Mesenteric fat pad (tissue), 1 donor: ENCODE measurements at places on chromosomes 5 and 9. TPM values are rescaled to one million over a fixed set of nuclear protein-coding genes. Genes with fewer than 3 reads are reported as not detected.

The NAA35 gene
- total RNA-seq: 21.0 TPM

The CDX1 gene
- 0.35 TPM for total RNA-seq

The DEPDC1B gene
- 0.35 TPM for total RNA-seq

The SLC6A3 gene
- total RNA-seq: not detected

The WNT8A gene
- not detected for total RNA-seq

The DBH gene
- not detected for total RNA-seq

The EQTN gene
- not detected for total RNA-seq

The LCNL1 gene
- 0.71 TPM for total RNA-seq

DNA sequence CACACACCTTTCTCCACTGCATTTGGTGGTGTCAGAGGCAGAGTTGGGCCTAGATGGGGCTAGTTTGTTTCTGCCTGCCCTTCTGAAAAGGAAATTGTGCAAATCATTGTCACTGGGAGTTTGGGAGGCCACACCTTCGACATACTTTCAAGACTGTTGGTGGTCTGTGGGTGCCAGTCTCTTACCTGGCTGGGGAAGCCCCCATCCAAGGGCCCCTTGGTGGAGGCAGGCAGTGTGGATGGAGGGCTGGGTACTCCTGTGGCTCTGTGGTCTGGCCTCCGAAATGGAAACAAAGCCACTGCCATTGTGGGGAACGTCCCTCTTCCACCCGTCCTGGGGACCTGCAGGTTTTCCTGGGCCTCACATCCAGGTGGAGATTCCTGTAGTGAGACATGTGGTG, 10.9 kb upstream of the PHYHD1 start:
- no peak for DNase-seq

GRCh38 chr9:13278023-13278367, 1.5 kb downstream of the MPDZ start:
- peak; percentile 90 for DNase-seq

DNA sequence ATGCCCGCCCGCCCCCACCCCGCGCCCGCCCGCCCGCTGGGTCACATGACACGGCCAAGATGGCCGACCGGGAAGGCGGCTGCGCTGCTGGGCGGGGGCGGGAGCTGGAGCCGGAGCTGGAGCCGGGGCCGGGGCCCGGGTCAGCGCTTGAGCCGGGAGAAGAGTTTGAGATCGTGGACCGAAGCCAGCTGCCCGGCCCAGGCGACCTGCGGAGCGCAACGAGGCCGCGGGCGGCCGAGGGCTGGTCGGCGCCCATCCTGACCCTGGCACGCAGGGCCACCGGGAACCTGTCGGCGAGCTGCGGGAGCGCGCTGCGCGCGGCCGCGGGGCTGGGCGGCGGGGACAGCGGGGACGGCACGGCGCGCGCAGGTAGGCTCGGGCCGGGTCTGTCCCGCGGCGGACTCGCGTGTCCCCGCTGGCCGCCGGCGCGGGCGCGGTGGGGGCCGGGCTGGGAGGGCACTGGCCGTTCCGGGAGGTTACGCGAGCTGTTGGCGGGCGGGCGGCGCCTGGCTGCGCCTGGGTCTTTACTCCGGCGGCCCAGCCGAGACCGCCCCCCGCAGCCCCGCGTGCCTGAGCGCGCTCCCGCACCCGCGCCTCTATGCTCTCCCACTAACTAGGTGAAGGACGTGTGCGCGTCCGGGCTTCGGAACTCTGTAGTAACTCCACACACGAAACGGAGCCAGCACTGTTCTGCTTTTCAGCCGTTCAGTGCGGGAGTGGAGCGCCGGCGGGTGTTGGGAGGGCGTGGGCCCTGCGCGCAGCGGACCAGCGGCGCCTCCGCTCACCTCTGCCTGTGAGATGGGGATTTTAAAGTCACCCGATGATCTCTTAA, at the start of gene RUFY1:
TSS of gene RUFY1 (plus strand) at position 44 of the 832 bp plus-strand sequence. CDS start at position 60, 16 bp downstream.
- peak; percentile 94 for DNase-seq

GRCh38 chr5:65556181-65556580, 6.8 kb downstream of the CENPK start:
- DNase-seq: no peak

DNA sequence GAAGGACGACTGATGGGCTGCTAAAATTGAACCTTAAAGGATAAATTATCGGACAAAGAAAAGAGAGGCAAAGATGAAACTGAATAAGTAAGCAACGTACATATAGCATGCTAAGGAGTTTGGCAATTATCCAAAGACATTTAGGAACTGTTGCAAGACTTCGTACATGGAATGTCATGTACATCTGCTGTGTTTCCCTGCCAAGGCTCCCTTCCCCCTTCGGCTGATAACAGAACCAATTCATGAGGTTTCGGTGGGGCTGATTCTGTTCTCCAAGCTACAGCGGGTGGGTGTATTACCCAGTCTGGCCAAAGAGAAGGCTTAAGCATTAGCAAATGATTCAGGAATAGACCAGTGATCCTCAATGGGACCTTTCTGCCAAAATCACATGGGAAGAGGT, 190.9 kb upstream of the FREM1 start:
- no peak for DNase-seq

- no peak for DNase-seq
Observed at GRCh38 chr9:92479346-92479745, 3.0 kb downstream of the ASPN start.

- no peak for DNase-seq
Observed at GRCh38 chr9:123191260-123191659, 77.1 kb downstream of the STRBP start.

DNA sequence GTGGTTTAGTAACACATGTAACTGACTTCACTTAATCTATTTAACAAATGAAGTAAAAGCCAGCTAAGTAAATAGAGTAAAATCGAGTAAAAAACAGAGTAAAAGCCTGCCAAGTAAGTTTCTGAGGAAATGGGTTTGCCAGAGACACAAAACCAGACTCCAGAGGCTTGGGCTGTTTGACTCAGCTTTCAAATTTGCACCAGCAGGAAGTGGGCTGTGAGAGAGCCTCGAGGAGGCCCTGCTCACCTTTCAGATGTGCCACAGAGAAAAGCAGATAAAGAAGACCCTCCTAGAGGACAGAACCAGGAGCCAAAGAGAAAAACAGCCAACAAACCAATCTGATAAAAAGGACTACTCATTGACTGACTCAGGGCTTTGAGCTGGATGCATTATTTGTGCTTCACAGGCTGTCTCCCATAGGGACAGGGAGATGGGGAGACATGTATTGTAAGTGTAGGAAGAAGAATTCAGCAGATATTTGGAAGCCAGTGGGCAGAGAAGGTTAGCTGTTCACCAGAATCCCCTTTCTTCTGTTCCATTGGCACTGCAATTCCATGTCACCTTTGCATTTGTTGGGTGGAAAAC, 14.4 kb upstream of the AMACR start:
- no peak for DNase-seq

DNA sequence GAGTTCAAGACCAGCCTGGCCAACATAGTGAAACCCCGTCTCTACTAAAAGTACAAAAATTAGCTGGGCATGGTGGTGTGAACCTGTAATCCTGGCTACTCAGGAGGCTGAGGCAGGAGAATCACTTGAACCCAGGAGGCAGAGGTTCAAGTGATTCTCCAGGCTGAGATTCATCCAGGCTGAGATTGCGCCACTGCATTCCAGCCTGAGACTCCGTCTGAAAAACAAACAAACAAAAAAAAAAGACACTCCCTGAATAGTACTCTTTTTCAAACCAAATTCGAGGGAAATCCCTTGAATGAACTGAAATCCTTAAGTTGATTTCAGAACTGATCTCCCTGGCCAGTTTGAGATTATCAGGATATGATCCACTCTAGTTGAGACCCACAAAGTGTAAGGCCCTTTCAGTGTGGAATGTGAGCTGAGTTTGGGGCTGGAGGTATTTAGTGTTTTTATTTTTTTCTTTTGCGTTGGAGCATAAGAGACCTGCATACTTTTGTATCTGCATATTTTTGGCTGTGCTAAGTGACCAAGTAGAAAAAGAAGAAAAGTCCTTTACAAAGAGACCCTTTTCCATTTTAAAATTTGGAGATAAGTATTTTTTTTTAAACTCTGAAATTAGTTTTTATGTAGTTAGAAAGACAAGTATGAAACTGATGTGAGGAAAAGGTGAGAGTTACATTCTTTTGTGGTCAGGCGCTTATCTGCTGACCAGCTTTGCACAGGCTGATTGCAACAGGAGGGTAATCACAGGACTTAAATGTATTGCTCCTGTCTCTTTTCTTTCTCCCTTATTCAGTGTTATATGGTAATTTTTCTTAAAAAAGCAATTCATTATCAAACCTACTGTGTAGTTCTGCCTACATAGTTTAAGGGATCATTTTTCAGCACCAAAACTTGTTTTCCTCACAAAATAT, 42.9 kb downstream of the TMEFF1 start:
- DNase-seq: no peak

GRCh38 chr9:134629586-134630392, 11.8 kb upstream of the COL5A1 start:
- peak; percentile 85 for DNase-seq

DNA sequence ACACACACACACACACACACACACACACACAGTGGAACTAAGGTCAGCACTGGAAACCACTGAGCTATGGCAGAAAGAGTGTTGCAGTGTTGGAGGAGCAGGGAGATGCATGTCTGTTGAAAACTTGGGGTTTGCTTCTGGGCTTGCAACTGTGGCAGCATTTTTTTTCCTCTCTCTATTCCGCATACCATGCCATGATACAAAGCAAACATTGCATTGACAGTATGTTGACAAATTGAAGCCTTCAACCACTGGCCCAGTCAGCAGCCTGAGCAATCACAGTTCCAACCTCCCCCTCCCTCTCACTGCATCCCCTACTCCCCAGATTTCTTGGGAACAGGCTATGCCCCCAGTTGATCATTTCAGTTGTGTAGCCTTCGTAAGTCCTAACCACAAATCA, 478.1 kb upstream of the WWC1 start:
- no peak for DNase-seq

GRCh38 chr5:72837524-72838096, 21.1 kb downstream of the TNPO1 start:
- no peak for DNase-seq

GRCh38 chr9:29213417-29214153, 1640.3 kb upstream of the C9orf72 start:
- DNase-seq: no peak
